ENCODE measurements at places on chromosomes 4 and X.

- DNase-seq = no peak
Measured at GRCh38 chr4:115165503-115165902, 52.1 kb upstream of the NDST4 start.

DNA sequence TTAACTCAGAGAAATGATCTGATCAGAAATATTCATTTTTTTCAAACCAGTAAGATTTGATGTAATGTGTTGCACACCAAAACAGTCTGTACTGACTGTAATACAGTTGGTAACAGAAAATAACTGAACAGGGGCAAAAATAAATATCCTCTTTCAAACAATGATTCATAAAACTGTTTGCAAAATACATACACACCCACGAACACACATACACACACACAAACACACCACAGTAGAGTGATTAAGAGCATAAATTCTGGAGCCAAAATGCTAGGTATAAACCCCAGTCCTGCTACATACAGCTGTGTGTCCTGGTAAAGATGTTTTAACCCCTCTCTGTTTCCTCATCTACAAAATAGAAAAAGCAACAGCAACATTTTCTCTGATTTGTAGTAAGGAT, 376.6 kb downstream of the PDGFC start:
- DNase-seq = no peak

DNA sequence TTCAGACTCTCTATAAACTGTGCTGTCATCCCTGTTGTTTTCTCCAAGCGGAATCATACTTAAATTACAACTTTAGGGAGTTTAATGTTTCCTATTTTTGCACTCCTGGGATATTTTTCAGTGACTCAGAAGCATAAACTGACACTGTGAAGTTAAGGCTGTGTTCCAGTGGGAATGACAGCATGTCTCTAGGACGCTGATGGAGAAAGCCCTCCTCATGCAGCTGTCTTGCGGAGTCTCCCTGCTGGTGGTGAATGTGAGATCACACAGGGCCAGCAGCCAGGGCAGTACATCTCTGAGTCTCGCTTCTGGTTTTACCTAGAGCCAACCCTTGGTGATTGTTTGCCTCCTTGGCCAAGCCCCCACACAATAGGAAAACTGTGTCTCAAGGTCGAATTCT, 53.3 kb downstream of the NFKB1 start:
- DNase-seq = no peak

DNA sequence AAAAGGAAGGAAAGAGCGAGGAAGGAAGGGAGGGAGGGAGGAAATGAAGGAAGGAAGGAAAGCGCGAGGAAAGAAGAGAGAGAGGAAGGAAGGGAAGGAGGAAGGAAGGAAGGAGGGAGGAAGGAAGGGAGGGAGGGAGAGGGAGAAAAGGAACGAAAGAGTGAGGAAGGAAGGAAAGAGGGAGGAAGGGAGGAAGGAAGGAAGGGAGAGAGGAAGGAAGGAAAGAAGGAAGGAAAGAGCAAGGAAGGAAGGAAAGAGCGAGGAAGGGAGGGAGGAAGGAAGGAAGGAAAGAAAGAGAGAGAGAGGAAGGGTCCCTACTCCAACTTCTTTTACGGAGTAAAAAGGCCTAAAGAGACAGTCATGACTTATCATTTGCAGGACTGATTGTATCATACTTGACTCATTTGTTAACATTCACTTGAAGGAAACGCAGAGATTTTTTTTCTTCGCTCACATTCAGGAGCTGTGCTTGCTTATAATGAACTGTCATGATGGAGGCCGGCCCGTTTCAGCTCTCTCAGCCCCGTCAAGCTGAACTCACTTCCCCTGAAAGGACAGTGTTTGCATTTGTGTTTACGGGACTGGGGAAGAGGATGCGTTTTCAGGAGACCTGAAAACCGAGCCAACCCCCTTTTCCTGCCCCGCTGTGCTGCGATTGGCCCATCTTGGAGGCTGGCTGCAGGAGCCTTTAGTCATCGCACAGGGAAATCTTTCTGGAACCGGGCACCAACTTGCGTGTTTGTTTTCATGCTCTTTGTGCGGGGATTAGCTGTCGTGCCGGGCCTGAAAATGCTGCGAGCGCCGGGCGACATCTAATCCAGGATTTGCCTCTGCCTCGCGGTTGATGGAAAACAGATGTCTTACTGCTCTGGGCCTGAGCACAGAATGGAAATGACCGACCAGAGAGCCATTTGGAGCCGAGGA, 17.8 kb downstream of the TRIM2 start:
- no peak for DNase-seq

- no peak for DNase-seq
Measured at GRCh38 chr4:139611391-139611790, 54.2 kb upstream of the MGST2 start.

DNA sequence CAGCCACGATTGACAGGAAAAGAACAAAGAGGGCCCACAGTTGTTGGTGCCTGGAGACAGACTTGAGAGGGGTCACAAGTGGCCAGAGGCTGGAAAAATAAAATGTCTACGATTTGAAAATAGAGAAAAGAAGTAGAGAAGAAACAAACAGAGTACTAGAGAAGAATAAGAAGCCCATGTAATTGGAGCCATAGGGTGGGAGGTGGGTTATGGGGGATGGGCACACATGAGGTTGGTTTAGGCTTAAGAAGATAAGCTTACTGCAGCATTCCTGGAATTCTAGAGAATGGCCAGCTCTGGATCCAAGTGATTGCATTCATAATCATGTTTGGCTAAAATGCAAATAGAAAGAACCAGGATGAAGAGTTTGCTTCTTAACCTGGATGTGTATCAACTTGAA, 210.7 kb downstream of the MAML3 start:
- no peak for DNase-seq

- DNase-seq = no peak
Measured at GRCh38 chrX:115333446-115333845, 43.9 kb downstream of the LUZP4 start.

- DNase-seq = no peak
Measured at GRCh38 chr4:67106861-67107460, 438.3 kb downstream of the CENPC start.

GRCh38 chr4:84582302-84582987, 482 bp upstream of the CDS1 start:
- DNase-seq = peak; percentile 80

- DNase-seq = no peak
Measured at GRCh38 chrX:70464051-70464450, 19.4 kb downstream of the DLG3 start.

- DNase-seq = no peak
Measured at GRCh38 chrX:68571292-68571609, 72.4 kb downstream of the YIPF6 start.

- DNase-seq = no peak
Measured at GRCh38 chr4:141711211-141711610, 74.8 kb downstream of the IL15 start.

DNA sequence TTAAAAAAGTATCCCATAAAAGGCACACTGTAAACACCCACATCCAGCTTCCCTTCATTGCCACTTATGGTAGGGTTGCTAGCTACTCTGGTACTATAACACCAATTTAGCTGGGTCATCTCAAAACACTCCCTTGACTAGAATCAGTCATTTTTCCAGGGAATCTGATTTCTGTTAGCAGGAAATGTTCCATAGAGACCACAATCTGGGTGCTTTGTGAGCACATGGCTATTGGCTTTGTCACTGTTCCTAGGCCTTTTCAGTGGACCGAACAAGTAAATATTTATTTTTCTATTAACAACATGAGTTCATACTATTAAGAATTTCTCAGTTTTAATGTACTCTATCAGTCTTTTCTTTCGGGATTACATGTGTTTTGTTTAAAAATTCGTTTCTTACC, 404.7 kb upstream of the GNPDA2 start:
- no peak for DNase-seq

DNA sequence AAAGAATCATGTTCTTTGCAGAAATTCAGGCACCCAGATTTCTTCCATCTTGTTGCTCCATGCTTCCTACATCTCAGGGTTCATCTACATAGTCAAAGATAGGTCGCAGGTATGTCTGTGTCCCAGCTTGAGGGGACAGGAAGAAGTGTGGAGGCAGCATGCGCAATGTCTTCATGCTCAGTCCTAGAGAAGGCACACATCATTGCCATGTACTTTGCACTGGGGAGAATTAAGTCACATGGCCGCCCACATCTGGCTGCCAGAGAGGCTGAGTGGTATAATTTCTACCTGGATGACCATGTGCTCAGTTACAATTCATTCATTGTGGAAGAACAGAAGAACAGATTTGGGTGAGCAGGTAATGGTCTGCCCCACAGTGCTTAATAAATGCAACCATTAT, 54.1 kb downstream of the GAB1 start:
- no peak for DNase-seq

- no peak for DNase-seq
Measured at GRCh38 chr4:78162821-78163220, 105.7 kb downstream of the FRAS1 start.

DNA sequence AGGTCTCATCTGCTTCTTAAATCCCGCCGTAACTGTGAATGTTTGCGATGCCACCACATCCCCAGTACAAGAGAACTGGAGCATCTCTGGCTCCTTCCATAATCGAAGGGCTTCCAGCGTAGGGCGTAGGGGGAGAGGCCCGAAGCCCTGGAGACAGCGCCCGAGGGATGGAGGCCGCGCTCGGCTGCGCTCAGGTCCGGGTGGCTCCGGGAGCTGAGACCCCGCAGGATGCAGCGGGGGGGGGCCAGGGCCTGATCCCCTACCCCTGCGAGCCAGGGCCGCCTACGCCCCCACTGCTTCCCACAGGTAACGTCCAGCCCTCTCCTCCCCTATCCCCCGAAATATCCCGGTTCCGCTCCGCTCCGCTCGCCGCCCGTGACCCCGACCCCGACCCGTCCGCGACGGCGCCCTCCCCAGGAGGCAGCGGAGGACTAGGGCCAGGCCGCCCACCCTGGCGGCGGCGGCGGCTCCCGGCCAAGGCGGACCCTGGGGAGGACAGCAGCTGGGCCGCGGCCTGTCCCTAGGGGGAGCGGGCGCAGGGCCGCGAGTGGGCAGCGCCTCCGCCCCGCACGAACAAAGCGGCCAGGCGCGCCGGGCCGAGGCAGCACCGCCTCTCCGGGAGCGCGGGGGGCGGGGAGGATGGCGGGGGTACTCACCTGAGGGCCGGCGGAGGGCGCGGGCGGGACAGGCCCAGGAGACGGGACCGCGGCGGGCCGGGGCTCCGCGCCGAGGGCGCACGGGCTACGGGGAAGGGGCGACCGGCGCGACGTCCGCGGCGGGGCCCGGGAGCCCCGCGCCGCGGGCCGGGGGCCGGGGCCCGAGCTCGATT, 723 bp downstream of the WDFY3 start:
- DNase-seq = no peak

DNA sequence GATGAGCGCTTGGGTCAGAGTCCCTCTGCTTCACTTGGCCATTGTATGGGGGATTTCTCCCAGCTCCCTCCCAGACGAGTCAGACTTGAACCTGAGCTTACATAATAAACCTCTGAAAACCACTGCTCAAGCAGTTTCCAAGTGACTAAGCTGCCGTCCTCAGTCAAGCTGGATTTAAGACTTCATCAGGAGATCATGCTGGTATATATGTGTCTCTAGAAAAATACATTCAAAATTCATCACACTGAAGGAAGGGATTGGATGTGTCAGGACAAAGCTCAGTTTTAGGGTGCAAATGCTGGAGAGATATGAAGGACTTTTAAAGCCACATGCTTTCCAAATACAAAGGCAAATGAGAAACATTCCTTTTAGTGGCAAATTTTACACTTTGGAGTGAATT, 114.3 kb downstream of the QDPR start:
- DNase-seq = no peak

- no peak for DNase-seq
Measured at GRCh38 chr4:15336410-15337167, 91.2 kb upstream of the C1QTNF7 start.

GRCh38 chr4:181690498-181690897, 552.7 kb upstream of the TENM3 start:
- no peak for DNase-seq

DNA sequence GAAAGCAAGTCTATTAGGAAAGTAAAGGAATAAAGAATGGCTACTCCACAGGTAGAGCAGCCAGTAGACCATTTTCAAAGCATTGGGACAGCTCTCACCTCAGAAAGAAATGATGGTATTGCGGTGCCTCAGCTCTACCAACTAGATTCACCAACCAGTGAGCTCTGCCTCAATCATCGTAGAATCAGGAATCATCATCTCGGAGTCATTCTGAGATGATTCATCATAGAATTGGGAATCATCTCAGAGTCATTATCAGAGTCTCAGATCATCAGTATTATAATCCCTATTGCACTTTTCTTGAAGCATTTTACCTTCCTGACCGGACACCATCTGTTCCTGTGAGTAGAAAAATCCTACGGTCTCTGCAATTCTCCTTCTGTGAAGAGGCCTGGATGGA, 17.5 kb upstream of the SAT1 start:
- DNase-seq = no peak

- DNase-seq = no peak
Measured at GRCh38 chr4:154184238-154184637, 307.4 kb downstream of the DCHS2 start.

DNA sequence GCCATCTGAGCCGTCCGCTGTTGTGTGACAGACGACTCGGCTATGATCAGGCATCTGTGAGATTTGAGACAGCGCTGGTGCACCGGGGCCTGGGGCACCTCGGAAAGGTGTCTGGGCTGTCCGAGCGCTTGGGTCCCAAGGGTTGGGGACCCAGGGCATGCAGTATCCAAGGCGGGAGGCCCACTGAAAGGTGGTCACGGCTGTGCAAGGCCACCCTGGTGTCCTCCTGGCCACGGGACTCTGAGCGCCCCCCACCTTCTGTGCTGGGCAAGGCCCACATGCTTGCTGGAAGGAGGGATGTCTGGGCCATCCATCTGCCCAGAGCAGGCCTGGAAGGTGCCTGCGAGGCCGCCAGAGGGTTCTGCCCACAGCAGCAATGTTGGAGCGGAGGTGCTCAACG, 19.9 kb downstream of the TACC3 start:
- DNase-seq = no peak

DNA sequence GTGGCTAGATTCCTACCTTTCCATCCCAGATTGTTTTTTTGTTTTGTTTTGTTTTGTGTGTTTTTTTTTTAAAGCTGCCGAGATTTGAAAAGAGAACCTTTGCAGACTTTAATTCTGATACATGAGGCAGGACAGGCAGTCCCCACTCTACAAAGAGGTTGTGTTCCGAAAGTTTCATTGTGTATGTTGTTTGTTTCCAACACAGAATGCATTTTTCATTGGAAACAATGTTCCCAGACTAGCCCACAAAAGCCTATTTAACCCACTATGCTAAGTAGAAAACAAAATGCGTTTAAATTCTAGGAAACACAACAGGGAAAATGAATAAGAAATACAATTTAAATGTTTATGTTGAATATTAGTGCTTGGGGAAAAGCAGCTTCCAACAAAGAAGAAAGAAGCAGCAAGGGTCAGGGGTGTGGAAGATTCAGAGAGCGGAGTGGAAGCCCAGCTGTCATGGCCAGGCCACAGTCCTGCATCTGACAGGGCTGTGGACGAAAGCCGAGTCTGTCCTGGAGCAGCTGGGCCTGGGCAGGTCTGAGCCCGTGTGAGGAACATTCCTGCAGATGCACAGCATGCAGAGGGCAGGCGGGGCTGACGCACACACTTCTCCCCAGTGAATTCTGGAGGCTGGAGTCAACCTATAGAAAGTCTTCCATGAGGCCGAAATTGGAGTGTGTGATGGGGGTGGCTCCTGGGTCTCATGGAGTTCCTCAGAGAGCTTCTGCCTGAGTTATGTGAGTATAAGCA, 12.4 kb upstream of the SETD7 start:
- no peak for DNase-seq

GRCh38 chr4:80053140-80053910, 19.7 kb downstream of the ANTXR2 start:
- DNase-seq = no peak

- DNase-seq = no peak
Measured at GRCh38 chrX:150899191-150899757, 806 bp upstream of the CD99L2 start.

Data from stimulated activated CD4-positive, alpha-beta T cell treated with anti-CD3 and anti-CD28 coated beads, TNF-alpha, amount 100 ng/mL, for 1 hour (primary cell).